ENCODE measurements at places on chromosomes 5 and 9.

GRCh38 chr9:94591876-94592275 is 1.7 kb downstream of the FBP2 start:
- no peak for DNase-seq

DNA sequence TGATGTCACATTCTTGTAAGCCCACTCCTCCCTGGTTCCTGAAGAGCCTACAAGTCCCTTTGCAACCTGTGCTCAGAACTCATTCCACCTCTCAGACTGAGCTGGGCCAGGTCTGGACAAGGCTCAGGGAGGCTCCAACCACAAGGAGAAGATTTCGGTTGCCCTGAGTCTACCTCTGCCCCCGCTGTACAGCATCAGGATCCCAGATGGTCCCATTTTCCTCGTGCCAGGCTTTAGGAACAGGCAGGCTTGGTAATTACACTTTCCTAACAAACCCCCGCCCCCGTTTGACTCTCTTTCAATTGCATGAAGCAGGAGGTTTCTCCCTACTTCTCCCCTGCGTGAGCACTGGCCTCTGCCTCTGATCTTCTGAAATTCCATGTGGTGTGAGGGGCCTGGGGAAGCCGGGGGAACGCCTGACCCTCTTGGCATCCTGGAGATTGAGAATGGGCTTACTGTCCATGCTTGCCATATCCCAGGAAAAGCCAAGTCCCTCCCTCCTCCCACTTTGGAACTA is 86.9 kb upstream of the CTNNA1 start:
- no peak for DNase-seq

DNA sequence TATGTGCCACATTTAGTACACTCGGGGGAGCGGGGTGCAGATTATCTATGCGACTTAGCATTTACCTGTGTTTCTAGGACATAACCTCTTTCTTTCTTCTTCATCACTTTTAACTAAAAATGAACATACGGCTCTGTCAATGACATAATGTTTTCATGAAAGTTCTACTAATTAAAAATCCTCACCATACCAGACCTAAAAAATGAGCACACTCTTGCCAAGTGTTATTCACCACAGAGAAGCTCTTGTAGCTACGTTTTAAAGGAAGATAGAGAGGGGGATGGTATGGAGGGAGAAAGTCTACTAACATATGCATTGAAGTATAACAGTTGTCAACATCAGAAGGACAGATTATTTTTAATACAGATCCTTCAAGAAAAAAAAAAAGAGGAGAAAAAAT is 1.6 kb downstream of the CDH10 start:
- DNase-seq: no peak

DNA sequence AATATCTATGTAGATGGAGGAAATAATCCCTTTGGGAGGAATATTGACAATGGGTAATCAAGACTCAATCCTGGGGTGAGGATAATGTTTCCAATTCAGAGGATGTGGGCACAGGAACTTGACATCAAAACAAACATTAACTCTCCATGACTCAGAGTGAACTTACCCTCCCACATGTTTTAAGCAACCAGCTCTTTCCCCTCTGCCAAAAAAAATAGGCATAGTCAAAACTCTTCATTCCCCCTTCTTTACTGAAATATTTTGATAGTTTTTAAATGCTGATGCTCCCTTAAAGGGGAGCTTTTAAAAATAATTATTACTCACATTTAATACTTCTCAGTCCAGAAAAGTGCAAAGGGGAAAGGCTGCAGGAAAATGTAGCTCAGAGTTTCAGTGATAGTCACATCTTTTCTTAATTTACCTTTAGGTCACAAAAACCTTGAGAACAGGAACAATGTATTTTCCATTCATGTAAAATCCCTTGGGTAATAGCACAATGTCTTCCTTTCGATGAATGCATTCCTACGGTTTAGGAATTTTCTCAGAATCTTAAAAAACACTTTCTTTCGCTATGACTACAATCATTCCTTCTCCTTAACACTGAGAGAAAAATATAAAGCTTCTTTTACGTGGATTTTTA is 298.4 kb upstream of the GRAMD2B start:
- no peak for DNase-seq

DNA sequence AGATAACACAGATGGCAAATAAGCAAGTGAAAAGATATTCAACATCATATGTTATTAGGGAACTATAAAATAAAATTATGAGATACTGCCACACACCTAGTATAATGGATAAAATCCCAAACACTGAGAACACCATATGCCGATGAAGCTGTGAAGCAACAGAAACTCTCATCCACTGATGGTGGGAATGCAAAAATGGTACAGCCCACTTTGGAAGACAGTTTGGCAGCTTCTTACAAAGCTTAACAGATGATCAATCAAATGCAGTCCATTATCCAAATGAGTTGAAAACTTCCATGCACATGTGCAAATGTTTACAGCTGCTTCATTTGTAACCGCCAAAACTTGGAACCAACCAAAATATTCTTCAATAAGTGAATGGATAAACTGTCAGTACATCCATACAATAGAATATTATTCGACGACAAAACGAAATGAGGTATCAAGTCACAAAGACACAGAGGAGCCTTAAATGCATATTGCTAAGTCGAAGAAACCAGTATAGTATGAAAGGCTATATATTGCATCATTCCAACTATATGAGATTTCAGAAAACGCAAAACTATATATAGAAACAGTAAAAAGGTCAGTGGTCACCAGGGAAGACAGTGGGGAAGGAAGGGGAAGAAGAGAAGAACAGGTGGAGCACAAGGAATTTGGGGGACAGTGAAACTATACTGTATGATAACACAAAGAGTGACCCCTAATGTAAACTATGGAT is 14.9 kb downstream of the PFDN1 start:
- no peak for DNase-seq

- no peak for DNase-seq
Measured at GRCh38 chr5:126186210-126186609, 237.0 kb upstream of the GRAMD2B start.

DNA sequence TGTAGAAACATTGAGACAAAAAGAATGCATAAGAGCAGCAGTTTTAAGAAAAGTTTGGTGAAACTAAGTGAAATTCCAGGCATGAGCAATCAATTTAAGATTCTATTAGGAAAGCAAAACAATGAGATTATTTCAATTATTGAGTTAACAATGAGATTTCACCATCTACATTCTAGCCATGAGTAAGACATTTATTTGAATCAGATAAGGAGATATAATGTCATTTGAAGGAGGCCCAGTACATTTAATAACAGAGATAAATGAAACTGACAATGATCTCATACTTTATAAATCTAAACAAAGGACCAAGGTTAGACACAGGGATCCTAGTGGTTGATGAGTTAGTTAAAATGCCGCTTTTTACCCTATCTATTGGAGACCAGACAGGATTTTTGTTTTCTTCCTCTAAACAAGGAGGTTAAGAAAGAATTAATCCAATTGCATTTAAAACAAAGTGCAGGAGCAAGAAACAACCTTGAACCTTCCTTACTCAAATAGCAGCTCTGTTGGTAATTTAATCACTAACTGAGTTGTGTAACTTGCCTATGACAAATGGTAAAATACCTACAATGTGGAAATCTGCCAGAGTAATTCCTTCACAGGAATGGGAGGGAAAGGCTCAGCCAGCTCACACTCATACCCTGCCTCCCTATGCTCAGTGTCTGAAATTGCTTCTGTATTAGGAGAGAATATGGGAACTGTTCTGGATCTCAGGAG is 103.5 kb upstream of the NR3C1 start:
- DNase-seq: peak; percentile 21

DNA sequence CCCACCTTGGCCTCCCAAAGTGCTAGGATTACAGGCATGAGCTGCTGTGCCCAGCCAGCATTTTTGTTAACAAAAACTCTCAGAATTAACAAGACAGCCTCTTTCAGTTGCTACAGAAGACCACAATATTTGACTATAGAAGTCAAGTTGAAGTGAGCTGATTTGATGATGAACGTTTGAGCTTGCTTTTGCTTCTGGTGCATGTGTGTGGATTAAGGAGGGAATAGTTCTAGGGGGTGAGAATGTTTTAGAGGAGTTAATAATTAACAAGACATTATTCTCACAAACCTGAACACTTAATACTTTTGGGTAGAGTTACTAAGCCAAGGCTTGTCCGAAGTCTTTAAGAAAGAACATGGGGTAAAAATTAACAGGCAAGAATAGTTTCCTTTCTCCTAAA is 191.6 kb downstream of the TENT4A start:
- DNase-seq: no peak

DNA sequence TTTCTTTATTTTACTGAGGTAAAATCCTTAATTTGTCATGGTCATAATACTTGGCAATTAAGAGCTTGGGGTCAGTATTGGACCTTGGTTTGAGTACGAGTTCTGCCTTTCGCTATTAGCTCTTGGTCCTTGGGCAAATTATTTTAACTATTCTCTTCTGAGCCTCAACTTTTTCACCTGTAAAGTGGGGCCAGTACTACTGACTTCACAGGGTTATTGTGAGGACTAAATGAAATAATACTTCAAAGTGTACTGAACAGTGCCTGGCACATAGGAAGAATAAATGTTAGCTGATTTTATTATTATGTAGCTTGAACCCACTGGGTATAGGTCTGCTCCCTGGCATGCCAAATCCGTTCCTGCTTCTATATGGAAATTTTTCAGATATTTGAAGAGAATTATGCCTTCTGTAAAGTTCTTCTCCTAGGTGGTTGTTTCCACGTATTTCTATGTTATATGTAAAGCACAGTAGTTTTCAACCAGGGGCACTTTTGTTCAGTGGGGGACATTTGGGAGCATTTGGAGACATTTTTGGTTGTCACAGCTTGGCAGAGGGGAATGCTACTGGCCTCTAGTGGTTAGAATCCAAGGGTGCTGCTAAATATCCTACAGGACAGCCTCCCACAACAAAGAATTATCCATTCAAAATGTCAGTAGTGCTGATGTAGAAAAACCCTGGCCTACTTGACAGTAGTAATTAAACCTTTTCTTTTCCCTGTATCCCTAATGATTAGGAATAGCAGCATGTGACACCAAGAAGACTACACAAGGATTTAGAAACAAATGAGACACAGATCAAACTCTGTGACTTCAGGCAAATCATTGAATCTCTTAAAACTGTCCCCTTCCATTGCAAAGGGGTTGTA is 4.5 kb downstream of the RCL1 start:
- DNase-seq: peak; percentile 41

DNA sequence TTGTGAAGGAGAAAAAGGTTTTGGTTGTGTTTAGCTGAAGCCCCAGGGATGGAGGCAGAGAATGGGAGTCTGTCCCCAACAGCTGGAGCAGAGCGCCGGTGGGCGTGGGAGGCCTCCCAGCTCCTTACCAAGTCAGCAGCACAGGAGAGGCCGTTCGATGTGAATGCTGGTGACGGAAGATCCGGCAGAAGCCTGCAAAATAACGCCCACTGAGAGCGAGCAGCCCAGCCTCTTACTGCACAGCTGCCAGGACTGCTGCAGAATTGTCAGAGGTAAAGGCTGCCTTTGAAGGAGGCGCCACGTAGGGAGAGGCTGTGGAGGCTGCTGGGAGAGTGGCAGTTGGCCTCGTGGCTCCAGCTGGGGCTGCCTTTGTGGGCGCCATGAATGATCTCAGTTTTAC is 26.2 kb downstream of the ANGPTL2 start:
- no peak for DNase-seq

- DNase-seq: peak; percentile 63
Measured at GRCh38 chr9:95857124-95857523, 18.4 kb upstream of the ERCC6L2 start.

GRCh38 chr5:75552764-75553163 is 41.1 kb downstream of the POLK start:
- DNase-seq: no peak

- peak; percentile 2 for DNase-seq
Measured at GRCh38 chr5:106940986-106941385, 729.8 kb downstream of the EFNA5 start.

DNA sequence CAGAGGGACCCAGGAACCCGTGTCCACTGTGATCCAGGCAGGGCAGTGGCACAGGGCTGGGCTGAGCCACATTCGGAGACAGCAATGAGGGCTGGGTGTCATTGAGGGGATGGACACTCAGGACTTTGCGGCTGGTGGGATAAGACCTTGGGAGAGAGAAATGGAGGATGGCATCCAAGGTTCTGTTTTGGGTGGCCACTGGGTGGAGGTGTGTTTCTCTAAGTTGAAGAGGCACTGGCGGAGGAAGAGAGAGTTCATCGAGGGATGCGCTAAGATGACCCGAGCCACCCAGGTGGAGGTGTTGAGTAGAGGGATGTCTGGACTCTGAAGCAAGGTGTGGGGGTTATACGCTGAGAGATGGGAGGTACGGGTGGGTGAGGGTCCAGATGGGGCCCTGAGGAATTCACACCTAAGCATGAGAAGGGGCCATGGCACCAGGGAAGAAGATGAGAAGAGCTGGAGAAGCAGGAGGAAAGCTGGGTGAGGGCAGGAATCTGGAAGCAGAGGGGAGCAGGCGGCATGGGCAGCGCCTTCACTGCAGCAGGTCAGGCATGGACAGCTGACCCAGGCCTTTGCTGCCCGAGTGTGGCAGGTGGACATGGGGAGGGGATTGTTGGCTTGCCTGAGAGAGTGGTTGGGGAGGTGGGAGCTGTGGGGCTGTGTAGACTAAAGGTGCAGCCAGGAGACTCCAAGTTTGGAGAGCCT is 2.5 kb upstream of the SLC25A48 start:
- no peak for DNase-seq

- DNase-seq: no peak
Measured at GRCh38 chr5:170643591-170643990, 139.8 kb downstream of the KCNIP1 start.

GRCh38 chr9:14186096-14186495 is 127.8 kb downstream of the NFIB start:
- no peak for DNase-seq

DNA sequence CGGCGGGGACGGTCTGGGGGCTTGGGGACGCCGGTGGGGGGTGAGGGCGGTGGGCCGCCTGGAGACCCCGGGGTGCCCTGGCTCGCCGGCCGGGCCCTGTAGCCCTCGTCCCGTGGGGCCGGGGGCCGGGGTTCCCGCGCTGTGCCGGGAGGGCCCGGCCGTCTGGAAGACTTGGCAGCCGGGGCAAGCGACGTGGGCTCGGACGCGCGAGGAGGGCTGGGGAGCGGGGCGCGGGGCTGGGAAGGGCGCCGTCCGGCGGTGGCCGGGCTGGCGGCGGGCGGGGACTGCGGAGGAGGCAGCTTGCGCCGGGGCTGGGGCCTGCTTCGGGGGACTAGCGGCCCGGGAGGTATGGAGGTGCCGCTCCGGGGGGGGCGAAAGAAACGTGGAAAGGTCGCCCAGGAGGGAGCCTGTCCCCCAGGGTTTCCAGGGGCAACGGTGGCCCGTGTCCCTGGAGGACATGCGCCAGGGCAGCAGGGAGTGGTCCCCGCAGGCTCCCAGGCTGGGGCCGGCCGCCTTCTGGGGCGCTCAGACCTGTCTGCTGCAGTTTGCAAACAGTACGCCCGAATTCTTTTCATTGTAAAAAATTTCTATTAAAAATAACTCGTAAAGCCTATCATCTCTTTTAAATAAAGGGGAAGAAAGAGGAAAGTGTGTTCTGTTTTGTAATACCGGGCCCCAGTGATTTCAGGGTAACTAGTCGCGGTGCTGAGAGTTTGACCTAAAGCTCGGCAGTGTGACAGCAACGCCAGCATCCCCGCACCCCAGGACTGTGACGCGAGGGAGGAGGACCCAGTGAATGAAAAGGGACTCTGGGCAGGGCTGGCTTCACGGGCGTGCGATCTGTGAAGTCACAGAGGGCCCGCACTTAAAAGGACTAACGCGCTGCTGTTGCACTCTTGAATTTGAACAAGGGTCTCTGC is 752 bp upstream of the ANKH start:
- peak; percentile 61 for DNase-seq

Data from LoVo (cell line).